ENCODE measurements at places on chromosomes 5 and 9.

- no peak for DNase-seq
Observed at GRCh38 chr9:101225271-101225670, 159.5 kb downstream of the BAAT start.

- no peak for DNase-seq
Observed at GRCh38 chr9:138060881-138061280, 183.3 kb downstream of the CACNA1B start.

DNA sequence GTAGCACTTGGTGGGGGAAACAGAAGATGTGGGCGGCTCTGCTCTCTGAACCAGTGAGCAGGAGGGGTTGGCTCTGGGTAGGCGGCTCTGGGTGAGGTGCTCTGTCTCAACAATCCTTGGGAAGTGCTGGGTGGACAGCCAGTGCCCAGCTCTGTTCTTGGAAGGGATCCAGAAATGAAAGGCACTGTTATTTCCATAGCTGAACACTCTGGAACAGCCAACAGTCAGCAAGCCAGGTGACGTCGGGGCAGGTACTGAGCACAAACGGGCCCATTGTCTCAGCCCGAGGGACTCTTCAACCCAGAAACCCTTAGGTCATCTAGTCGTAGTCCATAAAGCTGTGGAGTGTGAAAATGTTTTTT is 36.3 kb downstream of the OLFM1 start:
- DNase-seq = no peak

DNA sequence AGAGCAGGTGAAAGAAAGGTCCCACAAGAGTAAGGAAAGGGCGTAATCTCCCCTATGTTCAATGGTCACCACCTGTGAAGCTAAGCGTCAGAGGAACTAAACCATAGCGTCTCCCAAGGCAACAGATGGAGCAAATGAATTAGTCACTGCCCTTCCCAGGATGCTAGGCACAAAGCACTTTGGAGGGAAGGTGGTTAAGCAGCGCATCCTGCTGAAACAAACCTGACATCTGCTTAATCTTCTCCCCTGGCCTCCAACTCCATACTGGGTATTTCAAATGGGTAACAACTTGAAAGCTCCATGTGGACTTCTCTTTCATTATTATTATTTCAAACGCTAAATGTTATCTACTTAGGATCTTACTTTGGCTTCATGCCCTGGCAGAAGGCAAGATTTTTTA is 227.3 kb downstream of the MLLT3 start:
- no peak for DNase-seq

DNA sequence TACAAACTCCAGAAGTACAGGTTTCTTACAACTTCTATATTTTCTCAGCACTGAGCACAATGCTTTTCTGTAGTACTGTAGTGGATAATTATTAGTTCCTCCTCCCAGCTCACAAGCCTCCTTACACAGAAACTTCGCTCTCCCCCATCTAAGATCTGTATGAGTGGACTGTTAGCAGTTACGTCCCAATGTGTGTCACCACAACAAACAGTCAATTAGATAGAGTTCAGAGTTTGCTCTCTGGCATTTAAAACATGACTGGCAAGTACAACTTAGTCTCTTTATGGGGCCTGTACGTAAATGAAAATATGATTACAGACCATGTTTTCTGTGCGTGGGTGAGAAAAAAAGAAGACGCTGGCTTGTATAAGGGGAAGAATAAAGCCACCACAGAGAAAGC is 631.4 kb upstream of the DMAC1 start:
- DNase-seq = no peak

DNA sequence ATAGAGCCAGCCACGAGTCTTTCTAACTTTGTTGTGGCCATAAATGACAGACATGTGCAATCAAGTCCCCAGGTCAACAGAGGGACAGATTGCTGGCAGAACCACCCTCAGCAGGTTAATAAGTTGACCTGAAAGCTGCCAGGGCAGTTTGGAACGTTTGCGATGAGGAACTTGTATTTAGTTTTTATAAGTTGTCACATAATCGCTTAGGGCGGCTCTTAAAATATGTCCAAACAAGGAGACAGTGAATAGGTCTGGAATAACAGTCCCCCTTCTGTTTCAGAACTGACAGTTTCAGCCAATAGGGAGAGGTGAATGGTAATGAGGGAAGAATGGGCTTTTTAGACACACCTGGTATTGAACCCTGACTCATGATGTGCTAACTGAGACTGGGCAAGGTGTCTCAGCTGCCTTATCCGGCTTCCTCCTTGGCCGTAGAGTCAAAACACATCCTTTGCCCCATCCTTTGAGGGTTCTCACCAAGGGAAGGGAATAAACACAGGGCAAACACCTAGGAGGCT is 33.6 kb upstream of the GABRP start:
- DNase-seq = no peak

- no peak for DNase-seq
Observed at GRCh38 chr5:102889033-102889432, 133.9 kb downstream of the PAM start.

DNA sequence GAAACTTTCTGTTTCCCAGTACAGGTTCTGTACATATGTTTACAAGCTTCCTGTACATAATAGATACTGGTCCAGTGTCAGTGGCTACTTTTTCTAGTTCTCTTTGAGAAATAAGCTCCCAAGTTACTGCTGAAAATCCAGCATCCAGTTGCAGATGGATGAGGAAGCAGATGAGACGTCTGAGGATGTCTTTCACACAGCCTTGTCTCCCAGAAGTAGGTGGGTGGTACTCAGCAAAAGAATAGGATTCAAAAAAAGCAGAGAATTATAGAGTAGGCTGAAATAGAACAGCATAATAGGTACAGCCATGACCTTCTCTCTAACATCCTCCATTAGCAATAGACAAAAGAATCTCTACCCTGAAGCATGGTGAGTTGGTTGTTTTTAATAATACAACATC is 77.7 kb downstream of the BRINP1 start:
- no peak for DNase-seq

- peak; percentile 25 for DNase-seq
Observed at GRCh38 chr5:102153003-102153759, 142.9 kb downstream of the SLCO4C1 start.

- DNase-seq = no peak
Observed at GRCh38 chr5:169148138-169148740, 152.7 kb downstream of the SLIT3 start.

GRCh38 chr9:111928359-111928720 is 31.7 kb downstream of the UGCG start:
- no peak for DNase-seq

GRCh38 chr5:25488119-25488518 is 843.3 kb upstream of the CDH10 start:
- no peak for DNase-seq

DNA sequence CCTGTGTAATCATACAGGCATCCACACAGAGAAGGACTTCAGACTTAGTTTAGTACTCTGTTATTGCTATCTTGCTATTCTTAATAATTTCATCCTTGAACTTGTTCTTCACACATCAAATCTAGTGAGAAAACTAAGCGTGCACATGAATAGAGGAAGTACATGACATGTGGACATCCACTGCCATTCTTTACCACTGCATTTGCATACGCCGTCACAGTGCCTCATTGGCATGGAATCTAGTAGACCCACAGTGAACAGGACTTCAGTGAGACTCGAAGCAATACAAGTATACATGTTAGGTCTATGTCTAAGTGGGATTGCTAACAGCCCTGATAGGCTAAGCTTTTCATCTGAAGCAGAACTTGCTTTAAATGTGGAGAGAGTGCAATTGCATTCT is 592.1 kb downstream of the TLE4 start:
- DNase-seq = no peak

DNA sequence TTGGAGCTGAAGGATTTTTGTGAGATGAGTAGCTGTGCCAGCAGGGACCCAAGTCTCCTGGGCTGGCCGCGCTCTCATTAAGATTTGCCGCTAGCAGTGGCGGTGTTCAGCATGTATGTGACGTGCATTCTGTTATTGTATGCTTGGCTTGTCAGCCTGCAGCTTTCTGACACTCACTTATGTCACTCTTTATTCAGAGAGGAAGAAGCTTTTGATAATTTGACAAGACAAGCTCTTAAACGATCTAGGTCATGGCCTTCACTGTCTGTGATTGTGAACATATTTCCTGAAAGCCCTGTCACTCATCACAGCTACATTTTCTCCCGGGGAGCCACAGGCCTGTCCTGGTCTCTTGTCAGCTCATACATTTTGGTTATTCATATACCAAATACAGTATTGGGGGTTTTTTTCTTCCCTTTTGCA is 98.2 kb upstream of the GRHPR start:
- DNase-seq = no peak

DNA sequence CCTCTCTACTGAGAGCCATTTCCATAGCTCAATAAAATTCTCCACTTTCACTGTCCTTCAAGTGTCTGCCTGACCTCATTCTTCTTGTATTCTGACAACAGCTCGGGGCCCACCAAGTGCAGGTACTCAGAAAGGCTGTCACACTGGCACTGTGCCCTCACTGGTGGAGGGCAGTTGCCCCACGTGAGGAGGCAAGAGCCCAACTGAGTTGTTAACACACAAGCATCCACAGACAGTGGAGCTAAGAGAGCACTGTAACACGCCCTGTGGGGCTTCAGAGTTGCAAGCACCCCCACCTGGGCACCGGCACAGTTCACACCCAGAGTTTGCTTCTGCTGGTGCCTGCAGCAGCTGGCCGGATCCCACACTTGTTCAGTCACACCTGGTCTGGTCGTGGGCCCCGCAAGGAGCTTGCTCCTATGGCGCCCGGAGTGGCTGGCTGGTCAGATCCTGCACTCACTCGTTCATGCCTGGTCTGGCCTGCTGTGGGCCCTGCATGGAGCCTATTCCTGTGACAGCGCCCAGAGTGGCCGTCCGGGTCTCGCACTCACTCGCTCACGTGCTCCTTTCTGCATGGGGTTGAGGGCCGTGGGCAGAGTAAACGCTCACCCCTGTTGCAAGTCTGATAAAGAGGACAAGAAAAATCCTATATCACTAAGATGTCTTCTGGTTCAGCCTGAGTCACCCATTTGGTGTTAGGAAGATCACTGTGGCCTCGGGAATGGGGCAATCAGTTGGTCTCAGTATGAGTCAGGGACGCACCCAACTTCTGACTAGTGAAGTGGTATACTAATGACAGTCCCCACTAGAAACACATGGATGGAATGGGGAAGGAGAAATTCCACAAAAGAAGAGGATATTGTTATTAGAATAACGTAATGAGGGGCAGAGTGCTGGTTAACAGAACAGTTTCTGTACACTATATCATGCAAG is 87.0 kb upstream of the CCNH start:
- DNase-seq = no peak

- no peak for DNase-seq
Observed at GRCh38 chr9:89865981-89866380, 261.2 kb downstream of the GADD45G start.

DNA sequence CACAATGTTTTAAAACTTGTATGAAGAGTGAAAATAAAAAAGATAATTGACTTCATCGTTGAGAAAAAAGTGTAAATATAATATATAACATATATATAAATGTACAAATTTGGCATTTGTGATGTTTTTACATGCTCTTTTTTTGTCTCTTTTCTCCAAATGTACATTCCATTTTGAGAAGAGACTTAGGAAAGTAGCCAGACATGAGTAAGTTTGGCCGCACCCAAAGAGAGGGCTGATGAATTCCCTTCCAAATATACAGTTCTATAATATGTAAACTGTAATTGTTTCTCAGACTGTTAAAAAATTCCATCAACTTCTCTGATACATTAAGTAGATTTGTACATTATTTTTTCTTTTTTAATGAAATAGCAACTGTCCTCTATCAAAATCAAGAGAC is 193.2 kb upstream of the MAP3K1 start:
- DNase-seq = no peak

GRCh38 chr9:13988944-13989343 is 325.0 kb downstream of the NFIB start:
- DNase-seq = no peak

GRCh38 chr5:194603-195209 is 3.4 kb downstream of the LRRC14B start:
- DNase-seq = no peak

DNA sequence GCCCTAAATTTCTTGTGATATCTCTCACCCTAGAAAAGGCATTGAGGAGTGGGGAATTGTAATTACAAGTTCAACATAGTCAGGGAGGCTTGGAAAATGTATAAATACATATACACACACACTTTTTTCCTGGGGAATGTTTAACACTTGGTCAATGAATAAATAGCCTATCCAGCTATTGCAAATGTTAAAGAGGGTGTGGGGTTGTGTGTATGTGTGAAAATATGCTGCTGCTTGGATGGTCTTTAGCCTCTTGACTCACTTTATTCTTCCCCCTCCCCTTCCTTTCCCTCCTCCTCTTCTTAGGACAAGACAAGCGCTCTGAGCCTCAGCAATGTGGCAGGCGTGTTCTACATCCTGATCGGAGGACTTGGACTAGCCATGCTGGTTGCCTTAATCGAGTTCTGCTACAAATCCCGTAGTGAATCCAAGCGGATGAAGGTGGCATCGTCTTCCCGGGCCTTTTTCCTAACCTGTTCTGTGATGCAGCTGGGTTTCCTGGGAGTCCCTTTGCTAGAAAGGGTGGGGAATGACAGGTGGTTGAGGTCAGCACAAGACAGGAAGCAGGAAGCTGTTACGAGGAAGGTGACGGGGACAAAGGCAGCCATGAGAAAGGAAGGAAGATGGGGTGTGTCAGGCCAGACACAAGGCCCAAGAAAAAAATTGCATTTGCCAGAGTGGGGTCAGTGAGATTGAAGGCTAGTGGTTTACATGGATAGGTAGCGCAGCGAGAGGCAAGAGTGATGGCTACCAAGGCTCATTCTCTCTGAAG is 236.5 kb downstream of the FAM114A2 start:
- DNase-seq = no peak

DNA sequence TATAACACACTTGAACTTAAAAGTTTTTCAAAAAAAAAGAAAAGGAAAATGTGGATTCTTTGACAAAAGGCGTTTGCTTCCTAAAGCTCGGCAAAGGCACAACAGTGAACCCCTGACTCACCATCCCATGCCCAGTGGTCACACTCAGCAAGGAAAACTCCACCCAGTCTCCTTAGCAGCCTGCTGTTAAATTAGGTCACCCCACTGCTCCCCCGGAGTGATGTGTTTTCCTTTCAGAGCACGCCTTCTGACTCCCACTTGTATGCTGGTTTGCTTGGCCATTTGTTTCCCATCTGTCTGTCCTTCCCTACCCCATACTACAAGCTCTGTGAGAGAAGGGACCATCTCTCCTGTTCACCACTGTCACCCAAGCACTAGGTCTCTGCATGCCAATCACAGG is 23.8 kb downstream of the RETREG1 start:
- DNase-seq = peak; percentile 56

- peak; percentile 63 for DNase-seq
Observed at GRCh38 chr9:133792721-133793470, 54.7 kb upstream of the SARDH start.

GRCh38 chr5:102758576-102758975 is 3.5 kb downstream of the PAM start:
- DNase-seq = no peak

All from ACHN (cell line).